Stimulated activated CD8-positive, alpha-beta memory T cell treated with anti-CD3 and anti-CD28 coated beads, Interleukin-12 subunit alpha, Interleukin-12 subunit beta, amount 100 ng/mL, for 1 hour (primary cell): ENCODE measurements at places on chromosomes 3 and 15.

- DNase-seq: no peak
Measured at GRCh38 chr3:102094506-102094905, 245.2 kb downstream of the NFKBIZ start.

DNA sequence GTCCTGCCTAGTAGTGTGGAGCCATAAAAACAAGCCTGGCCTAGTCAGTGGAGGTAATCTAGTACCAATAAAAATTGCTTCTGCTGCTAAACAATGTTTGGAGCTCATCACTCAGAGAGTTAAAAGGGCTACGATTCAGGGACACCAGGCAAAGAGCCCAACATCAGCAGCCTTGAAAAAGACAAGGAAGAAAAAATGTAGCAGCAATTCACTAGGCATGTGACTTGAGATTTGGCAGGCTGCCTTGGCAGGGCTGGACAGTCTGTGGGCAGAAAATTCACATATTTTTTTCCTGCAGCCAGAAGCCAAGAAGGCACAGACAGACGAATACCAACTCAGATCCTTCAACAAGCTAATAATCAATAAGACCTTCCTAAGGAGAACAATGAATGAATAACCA, 47.2 kb downstream of the IGSF11 start:
- DNase-seq: no peak

DNA sequence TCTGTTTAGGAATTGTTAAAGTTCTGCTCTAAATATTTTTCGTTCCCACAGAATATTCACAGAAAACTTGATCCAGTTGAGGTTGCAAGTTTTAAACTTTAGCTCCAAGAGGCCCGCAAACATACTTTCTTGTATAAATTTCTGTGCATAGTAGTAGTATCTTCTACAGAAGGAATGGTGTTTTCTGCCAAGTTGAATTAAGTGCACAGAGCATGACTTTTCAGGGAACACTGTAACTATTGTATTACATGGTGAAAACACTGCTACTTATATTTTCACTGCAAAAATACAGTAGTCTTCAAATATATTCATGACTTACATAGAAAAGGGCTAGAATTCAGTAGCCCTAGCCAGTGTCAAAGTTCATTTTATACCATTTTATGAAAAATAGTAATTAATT, 67.0 kb downstream of the SUCNR1 start:
- no peak for DNase-seq

DNA sequence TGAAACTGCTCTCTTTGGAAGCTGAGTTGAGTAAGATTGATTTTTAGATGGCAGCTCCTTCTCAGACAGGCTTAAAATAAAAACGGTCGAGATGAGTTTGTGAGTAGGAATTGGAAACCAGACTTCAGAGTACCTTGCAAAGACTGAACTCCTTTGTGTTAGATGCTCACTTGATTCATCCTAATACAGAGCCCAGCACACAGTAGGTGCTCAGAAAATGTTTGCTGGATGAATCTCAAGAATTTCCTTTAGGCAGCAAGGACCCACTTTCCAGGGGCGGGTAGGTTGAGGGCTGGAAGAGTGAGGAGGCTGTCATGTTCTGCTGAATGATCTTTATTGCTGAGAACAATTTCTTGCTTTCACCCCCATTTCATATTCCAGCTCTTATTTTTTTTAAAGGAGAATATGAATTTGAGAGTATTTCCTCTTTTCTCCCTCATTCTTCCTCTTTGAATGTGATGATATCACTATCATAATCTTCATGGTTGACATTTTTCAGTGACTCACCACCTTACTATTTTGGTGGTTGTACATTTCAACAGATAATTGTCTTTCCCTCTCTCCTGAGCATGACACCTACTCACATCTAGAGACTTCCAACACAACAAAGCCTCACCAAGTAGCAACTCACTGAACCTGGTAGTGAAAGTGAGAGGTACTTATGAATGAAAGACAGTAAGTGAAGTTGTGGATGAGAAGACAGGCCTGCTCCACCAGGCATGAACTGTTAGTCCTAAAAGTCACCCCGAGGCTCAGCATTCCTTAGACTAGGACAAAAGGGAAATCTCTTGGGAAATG, 113.3 kb downstream of the PDCD6IP start:
- DNase-seq: no peak

GRCh38 chr3:101873619-101874018, 24.3 kb downstream of the NFKBIZ start:
- no peak for DNase-seq

DNA sequence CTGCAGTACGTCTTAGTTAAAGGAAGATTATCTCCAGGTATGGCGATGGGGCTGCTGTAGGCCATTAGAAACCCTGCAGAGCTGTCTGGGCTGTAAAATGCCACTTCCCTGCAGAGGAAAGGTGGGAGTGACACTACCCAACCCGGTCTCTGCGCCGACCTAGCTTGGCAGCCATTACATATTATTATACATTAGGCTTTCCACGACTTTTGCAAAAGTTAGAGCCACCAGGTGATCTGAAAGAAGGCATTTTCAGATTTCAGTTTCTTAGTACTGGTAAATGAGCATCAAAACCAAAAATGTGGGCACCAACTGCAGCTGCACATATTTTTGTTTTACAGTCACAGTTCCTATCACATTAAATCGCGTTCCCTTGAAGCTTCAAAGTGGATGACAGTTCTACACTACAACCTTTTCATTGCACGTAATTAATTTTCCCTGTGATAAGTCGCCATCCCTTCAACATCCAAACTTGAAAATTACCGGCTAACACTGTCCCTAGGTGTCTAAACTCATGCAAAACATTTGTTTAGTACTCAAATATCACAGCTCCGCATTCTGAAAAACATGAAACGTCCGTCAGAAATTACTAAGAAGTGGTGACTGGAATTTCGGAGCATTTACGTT, 81.4 kb upstream of the CHD2 start:
- DNase-seq: no peak
